ENCODE measurements at places on chromosomes 4 and X.

GRCh38 chr4:40256329-40256728 is 59.5 kb downstream of the RHOH start:
- DNase-seq, result no peak

- no peak for DNase-seq
Measured at GRCh38 chr4:76729460-76729859, 168.5 kb downstream of the SOWAHB start.

DNA sequence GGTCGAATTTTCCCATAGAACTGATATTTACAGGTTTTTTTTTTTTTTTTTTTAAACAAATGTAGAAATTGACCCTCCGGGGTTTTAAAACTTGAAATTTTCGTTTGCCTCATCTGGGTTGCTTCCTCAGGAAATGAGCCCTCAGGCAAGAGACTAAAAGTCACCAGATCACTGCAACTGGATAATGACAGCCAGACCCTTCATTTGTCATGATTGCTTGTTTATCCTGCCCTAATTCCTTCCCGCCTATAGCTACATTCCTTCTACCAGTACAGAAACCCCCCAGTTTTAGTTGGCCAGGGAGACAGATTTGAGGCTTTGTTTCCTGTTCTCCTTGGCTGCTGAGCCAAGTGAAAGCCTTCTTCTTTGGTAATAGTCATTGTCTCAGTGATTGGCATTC is 44.0 kb upstream of the IGFBP7 start:
- no peak for DNase-seq

DNA sequence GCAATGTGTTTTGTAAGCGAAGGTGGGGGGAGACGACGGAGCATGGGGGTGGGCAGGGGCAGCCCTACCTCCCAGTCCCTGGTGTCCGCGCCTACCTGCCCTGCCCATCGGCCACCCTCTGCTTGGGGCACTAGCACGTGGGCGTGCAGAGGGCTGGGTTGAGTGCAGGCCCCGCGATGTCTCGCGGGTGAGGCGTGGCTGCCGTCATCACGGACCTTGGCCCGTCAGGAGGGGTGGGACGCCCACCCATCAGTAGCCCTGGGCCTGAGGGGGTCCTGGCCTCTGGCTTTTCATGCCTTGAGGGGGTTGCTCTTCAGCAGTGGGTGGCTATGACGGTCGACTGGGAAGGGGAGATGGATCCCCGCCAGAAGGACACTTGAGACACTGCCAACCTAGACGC is 36.1 kb upstream of the GEMIN8 start:
- DNase-seq, result no peak

DNA sequence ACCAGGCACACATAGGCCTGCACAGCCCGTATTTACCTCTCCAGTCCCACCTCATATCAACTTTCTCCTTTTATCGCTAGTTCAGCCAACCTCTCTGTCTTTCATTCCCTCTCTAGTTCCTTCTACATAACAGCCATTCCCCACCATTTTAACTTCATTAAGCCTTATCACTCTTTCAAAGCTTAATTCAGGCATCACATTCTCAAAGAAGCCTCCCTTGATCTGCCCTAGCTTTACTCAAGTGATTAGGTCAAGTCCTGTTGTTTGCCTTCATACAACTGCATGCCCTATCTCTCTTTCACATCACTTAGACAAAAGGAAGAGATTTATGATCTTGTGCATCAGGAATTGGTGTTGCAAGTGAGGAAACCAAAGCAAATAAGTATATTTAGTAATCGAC is 74.2 kb downstream of the ALPK1 start:
- no peak for DNase-seq

GRCh38 chrX:133722756-133723155 is 262.6 kb downstream of the GPC3 start:
- DNase-seq, result no peak

GRCh38 chrX:132467026-132467425 is 21.8 kb downstream of the MBNL3 start:
- peak; percentile 34 for DNase-seq

DNA sequence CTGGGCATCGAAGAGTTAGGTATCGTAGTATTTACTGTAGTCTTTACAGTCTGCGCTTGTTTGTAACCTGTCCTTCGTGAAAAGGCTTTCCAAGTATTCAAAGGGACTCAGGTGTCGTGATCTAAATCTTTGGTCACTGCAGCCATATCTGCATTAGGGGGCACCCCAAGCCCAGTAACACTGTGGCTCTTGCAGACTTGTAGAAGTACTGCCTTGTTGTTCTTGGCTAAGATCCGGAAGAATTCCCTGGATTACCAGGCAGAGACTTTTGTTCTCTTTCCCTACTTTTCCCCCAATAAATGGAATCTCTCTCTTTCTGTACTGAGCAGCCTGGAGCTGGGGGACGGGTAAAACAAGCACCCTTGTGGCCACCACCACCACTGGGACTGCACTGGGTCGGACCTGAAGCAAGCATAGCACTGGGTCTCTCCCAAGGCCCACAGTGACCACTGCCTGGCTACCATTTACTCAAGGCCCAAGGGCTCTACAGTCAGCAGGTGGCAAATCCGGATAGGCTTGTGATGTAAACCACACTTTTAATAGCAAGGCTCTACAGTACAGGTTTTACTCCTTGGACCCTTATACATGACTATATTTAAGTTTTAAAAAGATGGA is 12.0 kb downstream of the CXorf58 start:
- no peak for DNase-seq

- no peak for DNase-seq
Measured at GRCh38 chr4:38373375-38373774, 290.6 kb upstream of the KLF3 start.

DNA sequence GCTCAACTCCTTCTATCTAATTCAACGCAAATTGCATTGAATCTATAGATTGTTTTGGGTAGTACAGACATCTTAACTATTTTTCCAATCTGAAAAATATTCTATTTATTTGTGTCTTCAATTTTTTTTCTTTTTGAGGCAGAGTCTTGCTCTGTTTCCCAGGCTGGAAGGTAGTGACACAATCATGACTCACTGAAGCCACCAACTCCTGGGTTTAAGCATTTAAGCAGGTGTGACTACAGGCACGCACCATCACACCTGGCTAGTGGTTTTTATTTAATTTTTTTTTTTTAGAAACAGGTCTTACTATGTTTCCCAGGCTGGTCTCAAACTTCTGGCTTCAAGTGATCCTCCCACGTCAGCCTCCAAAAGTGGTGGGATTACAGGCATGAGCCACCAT is 98.3 kb downstream of the GK start:
- no peak for DNase-seq
